T-helper 2 cell (primary cell): ENCODE measurements at places on chromosomes 12 and 14.

DNA sequence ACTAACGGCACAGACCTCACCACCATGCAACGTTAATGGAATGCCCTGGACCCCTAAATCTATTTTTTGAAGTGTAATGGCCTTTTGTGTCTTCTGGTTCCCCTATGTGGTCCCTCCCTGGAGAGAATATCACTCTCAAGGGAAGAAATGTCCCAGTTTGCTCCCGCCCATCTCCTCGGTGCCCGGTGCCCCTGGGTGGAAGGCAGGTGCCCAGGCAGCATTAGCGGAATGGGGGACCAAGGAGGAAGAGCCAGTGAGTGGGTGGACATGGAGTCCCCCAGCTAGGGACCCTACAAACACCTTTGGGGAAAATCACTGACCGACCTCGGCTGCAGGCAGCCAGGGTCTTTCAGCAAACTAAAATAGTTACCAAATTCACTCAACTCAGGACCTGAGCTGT, 212.1 kb upstream of the RTL1 start:
- DNase-seq = no peak

DNA sequence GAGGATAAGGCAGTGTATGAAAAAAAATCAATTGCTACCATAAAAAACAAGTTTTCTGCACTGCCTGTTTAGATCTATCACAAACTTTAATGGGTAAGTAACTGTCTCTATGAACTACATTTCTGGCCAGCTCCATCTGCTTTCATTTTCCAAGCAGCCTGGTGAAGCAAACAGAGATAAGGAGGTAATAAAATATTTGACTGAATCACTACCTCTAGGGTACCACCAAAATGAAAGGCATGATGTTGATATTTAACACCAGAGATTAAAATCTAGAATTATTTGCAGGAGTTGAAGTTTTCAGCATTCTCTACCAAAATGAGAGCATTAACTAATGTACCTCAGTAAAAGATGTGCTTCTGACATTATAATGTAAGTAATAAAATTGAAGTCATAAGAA, 863.5 kb upstream of the MGAT4C start:
- DNase-seq = no peak

GRCh38 chr14:88386256-88386794, 868 bp downstream of the SPATA7 start:
- DNase-seq = no peak

- no peak for DNase-seq
These were observed 20.2 kb downstream of the PRKCH start for GRCh38 chr14:61341275-61342206.

DNA sequence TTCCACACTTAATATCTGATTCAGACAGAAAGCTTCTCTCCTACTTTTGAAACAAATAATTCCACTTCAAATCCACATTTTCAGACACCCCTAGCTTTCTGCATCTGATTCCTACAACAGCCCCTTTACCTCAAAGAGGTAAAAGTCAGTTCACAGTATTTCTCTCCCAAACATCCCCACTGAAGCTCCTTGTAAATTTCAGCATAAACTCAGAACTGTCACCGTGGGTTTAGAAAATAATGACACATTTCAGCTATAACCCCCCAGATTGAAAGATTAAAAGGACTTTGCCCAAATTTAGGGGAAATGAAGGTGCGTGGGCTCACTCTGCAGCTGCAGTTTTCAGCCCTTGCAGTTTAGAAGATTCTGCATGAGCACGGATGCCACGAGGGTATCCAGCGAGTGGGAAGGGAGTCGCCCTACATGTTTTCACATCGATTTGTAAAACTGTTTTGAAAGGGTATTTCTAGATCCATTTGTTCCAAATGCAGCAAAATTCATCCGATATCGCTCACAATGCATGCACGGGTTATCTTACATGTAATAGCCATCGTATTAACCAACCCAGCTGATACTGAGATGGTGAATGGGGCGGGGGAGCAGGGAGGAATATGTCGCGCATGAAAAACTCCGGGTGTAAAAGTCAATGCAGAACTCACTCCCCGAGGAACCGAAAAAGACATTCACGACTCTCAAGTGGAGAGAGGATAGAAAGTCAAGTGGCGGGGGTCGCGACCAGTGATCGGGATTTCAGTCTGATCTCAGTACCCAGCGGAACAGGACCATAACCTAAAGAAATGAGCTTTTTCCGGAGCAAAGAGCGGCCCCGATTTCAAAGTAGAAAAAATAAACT, 5.0 kb upstream of the CCND2 start:
- peak; percentile 56 for DNase-seq

- DNase-seq = no peak
These were observed 82.5 kb downstream of the MAP3K9 start for GRCh38 chr14:70726651-70727375.

DNA sequence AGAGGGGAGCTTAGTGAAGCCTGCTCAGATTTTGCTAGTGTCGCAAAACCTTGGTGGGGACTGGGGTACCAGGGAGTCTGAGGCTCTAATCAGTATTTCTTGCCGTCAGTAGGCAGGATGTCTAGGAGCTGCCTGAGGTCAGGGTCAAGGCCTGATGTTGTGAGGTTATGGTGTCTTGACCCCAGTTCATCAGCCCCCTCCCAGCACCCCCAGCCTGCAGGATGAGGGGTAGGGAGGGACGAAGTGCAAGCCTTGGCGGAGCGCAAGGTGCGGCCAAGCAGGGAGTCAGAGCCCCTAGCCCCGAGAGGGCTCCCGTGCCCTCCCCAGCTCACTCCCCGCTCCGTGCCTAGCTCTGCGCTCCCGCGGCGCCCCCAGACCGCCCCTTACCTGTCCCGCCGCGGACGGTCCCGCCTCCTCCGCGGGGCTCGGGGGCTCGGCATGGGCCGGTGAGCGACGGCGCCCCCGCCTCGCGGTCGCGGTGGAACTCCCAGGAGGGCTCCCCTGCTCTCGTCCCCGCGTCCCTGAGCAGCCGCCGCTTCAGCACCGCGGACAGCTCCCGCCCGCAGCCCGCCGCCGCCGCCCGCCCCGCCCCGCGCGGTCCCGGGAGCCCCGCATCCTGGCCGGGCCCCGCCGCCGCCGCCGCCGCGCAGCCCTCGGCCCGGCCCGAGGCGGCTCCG, 347 bp downstream of the SYNDIG1L start:
- peak; percentile 33 for DNase-seq

DNA sequence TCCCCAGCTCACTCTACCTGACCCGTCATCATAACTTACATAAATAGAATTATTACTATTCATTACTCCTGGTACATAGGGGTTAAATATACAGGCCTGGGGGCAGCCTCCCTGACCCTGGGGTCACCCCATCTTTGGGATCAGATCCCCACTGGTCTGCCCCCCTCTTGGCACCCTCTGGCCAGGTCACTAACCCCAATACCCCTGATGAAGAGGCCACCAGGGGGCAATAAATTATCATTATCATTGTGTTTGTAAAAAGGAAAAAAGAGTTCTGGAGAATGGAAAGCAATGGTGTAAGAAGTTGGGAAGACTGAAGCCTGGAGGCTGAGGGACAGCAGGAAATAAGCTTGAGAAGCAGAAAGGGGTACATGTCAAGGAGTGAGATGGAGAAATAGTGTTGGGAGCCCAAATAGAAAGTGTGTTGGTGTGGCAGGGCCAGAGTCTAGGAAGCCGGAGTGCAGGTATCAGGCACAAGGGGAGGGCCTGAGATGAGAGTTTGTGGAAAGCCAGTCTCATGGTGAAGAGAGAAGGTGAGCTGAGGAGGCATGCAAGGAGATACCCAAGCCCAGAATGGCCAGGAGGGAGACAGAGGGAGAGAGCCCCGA, 6.1 kb upstream of the AAAS start:
- no peak for DNase-seq

GRCh38 chr12:123860377-123860776, 98.3 kb downstream of the DNAH10 start:
- no peak for DNase-seq

- no peak for DNase-seq
These were observed 66.7 kb downstream of the SMOC1 start for GRCh38 chr14:69945912-69946311.

- no peak for DNase-seq
These were observed 288.3 kb upstream of the PPFIA2 start for GRCh38 chr12:82047446-82047845.

DNA sequence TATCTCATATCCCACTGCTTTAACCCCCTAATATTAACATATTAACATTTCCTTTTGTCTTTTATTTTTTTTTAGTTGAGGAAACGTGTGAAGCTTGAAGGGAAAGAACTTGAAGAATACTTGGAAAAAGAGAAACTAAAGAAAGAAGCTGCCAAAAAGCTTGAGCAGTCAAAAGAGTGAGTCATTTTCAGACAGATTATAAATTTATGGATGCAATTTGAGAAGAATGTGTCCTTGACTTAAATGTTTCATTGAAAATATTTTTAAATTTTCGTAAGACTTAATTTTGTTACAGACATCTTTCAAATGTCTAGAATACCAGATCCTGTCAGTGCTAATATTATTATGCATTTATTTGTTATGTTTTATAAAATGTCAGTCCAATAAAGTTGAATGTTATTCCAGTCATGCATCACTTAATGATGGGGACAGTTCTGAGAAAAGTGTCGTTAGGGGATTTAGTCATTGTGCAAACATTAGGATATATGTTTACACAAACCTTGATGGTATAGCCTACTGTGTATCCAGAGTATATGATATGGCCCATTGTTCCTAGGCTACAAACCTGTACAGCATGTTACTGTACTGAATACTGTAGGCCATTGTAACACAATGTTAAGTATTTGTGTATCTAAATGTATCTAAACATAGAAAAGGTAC, 32.6 kb downstream of the CPSF2 start:
- DNase-seq = no peak

DNA sequence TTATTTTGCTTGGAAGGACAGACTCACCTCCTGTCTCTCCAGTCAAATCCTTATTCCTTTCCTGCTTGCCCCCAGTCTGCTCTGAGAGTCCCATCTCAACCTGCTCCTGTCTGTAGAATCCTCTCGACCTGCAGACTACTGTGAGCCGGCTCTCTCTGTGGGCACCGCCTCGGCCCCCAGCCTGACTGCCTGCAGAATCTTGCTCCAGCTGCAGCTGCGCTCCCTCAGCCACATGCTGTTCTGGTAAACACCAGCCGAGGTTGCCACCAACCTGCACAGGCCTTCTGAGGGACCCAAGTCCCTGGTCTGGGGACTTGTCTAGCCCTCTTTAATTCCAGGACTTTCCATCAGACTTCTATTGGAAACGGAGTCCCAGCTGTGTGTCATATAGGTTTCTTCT, 44.8 kb upstream of the PRMT8 start:
- no peak for DNase-seq

- no peak for DNase-seq
These were observed 484 bp downstream of the MIS18BP1 start for GRCh38 chr14:45252366-45253069.

- no peak for DNase-seq
These were observed 14.1 kb upstream of the GALNT9 start for GRCh38 chr12:132343294-132344004.

DNA sequence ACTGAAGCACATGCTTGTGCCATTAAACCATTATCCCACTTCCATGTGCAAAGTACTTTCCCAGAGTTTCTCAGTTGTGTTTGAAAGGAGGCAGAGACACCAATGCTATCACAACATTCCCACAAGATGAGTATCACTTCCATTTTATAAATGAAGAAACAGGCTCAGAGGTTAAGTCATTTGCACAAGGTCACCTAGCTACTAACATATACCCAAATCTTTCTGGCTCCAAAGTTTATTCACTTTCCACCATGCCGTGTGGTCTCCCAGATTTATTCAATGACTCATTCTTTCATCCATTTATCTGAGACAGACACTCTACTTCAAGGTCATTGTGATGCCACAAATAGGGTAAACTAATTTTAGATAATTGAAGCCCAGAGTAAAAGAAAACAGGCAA, 9.4 kb downstream of the ART4 start:
- DNase-seq = no peak

DNA sequence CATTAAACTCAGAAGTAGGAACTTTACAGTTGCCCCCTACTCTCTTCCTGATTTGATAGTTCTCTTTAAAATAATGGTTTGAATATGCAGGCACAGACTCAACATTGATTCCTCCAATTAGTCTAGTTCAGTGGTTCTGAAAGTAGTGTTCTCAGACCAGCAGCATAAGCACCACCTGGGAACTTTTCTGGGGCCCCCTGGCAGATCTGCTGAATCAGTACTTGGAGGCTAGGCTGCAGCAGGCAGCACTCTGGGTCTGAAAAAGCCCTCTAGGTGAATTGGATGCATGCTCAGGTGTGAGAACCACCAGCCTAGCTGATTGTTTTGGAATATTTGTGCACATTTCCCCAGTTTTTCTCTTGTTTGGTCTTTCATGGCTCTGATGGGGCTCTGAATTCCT, 198.6 kb upstream of the NOS1 start:
- DNase-seq = no peak
